ENCODE measurements at places on chromosomes 6 and 20. TPM values are rescaled to one million over a fixed set of nuclear protein-coding genes. Genes with fewer than 3 reads are reported as not detected.

DNA sequence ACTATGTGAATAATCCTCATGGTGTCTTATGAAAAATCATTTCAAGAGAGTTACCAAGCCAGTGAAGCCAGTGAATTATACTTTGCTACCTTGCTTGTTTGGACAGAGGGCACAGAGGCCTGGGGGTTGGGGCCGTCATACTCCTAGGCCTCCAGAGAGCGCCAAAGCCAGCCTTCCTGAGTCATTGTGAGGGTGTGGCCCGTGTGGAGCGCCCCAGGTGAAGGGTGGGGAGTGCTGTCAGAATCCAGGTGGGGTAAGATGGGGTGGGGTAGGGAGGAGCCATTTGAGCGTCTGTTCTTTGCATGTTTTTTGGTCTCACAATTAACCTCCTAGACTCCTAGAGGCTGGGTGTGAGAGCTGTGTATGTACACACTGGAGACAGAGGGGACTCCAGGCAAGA lies 71.1 kb downstream of the PERP start:
- DNase-seq = no peak

DNA sequence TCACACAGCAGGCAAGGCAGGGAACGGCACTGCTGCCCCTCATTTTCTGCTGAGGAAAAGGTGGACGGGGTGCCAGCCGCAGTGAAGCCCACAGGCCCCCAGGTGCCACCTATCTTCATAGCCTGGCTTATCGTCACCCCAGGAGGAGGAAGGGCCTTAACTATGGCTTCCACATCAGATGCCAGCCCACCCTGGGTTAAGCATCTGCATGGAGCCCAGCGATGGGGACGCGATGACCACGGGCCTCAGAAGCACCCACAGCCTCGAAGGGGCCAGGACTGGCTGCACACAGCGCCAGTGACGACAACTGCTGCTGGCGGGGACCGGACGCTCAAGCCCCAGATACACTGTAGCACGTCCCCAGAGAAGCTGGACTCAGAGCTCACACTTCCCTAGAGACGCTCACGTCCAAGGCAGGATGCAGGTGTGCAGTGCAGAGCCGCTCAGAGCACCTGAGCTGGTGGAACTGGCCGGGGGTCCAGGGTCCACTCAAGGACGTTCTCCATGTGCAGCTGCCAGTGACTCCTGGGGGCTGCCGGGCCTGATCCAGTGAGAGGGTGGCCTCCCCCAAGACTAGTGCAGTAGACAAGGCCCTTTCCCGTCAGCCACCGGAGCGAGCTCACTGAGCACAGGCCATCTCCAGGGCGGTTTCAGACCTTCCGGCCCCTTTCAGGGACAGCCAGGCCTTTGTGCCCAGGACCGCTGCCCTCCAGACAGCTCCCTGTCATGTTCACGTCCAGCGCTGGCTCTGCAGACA lies 83.0 kb downstream of the YTHDF1 start:
- DNase-seq = no peak

- DNase-seq = no peak
Observed at GRCh38 chr6:140036196-140036595, 661.7 kb upstream of the CITED2 start.

DNA sequence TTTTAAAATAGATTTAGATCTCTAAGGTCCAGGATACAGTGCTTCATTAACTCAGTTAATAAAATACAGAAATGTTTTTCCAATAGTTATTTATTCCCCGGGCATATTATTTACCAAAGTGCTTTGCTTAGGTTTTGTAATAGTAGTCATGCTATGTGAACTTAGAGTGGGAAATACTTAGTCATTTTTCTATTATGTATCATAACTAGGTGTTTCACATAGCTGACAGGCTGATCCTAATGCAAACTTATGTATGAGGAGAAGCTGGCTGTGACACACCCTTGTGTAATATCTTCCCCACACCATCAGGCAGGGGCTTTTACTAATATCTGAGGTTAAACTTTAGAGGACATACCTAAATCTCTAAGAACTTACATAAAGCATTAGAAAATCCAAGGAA lies 277.7 kb upstream of the RIMS1 start:
- no peak for DNase-seq

DNA sequence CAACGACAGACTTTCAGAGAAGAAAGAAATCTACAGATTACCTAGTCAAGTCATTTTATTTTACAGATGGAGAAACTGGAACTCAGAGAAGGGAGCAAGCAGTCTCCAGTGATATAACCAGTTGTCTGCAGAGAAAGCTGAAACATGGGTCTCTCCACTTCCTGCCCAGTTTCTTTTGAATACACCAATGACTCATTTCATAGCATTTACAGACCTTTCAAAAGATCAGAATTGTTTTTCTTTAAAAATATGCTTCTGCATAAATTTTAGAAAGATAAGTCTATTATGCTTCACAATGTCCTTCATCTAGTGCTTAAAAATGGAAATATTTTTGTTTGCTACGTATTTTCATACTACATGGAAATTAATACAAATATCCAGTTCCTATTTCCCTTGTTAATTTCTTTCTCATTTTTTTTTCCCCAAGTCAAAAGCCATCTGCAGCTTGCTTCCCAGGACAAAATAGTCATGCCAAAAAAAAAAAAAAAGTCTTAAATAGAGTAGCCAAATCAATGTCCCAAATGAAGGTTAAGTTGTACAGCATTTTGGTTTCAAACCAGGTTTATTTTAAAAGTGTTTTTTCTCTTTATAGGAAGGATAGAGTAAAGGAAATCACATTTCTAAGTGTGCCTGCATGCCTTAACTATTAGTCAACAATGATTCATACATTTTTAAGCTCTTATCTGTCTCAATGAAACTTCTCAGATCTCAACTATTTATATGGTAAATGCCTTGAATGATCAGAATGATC lies 36.9 kb downstream of the ARHGAP18 start:
- DNase-seq = no peak

DNA sequence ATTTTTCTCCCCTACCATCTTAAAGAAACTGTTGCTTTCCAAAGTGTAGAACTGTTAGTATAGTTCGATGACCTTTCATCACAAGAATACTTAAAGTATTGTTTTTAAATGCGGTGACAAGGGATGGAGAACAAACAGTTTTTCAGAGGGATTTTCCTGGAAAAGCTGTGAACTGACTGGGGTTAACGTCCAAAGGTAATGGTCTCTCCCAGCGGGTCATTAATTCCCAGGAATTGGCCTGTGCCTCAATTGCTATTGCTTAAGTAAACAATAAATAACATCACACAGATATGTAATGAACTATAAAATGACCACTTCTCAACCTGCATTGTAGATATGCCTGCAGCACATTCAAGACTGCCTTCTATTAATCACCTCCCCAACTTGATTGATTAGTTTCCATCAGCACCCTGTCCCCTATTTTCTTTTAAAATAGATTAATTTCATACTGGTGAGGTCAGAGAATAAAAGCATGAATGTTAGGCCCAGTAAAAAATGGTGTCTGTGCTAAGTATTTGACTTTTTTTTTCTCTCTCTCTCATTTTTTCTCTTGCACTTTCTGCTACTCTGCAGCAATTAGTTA lies 268.2 kb downstream of the SAMD5 start:
- DNase-seq = no peak

- DNase-seq = no peak
Observed at GRCh38 chr6:25756382-25757363, 2.1 kb downstream of the SLC17A4 start.

The AGER gene
- 7.8 TPM for polyA plus RNA-seq
